ENCODE measurements at places on chromosomes 3 and 15. TPM values are rescaled to one million over a fixed set of nuclear protein-coding genes. Genes with fewer than 3 reads are reported as not detected.

The SPTBN5 gene
- 1.1 TPM for total RNA-seq

The AP3B2 gene
- 0.24 TPM for total RNA-seq

The SAMMSON gene
- not detected for total RNA-seq

- no peak for DNase-seq
Observed at GRCh38 chr3:30035935-30036567, 570.4 kb upstream of the TGFBR2 start.

DNA sequence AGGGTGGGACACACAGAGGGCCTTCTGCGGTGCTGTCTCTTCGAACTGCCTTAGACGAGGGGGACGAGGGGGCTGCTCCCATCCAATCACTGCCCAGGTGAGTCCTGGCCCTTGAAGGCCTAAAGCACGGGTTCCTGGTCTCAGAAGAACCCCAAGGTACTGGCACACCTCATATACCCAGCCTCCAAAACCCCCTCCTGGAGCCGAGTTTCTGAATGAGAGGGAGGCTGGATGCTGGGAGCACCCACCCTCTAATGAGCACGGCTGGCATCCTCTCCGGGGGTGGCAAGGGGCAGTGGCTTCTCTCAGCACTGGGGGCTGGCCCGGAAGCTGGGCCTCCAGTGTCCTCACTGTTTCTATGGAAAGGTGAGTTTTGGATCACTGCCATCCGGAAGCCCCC, 165.6 kb downstream of the LRRK1 start:
- DNase-seq: no peak

GRCh38 chr3:65778968-65779367, 259.8 kb downstream of the MAGI1 start:
- peak; percentile 32 for DNase-seq

DNA sequence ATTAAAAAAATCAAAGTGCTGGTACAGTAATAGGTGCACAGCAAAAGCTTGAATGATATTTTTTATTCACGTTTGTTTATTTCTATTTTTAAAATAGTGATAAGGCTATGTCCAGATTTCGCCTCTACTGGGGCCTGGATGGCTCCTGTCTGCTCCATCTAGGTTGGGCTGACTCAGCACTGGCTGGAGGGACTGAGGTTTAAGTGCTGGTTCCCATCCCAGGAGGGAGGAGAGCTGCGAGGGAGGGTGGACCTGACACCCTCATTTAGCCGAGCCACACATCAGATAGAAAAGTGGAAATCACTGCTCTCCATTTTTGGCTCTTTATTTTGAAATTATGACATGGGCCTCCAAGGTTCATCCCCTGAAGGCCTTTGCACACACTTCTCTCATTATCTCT, 95.4 kb upstream of the AGBL1 start:
- DNase-seq: no peak

DNA sequence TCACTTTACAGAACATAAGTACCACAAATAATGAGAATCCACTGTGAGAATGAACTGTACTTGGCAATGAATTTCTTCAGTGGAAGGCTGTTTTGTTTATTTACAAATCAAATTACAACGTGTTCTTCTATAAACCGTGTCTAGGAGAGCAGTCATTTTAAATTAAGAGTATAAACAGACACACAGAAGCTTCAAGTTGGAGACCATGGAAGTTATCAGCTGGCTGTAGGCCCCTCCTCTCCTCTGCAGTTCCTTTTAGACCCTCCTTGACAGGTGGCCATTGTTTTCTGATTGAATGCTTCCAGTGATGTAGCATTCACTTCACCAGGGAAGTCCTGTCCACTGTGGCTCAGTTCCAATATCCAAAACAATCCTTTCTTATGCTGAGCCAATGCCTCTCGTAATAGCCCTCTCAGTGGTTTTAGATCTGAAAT, 7.3 kb upstream of the MAPK6 start:
- no peak for DNase-seq

DNA sequence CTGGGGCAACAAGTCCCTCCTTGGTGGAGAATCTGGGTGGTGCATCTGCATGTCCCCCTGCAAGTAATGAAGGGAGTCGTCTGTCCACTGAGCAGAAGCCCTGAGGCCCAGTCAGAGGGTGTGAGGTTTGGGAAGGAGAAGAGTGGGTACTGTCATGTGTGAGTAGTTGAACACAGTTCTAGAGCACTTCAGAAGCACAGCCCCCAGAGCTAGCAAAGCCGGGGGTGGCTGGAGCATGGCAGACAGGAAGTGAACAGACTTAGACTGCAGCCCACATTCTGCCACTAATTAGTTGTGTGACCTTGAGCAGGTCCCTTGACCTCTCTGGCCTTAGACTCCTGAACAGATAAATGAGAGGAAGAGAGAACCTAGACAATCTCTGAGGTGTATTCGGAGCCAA, 207.6 kb downstream of the UACA start:
- DNase-seq: no peak

DNA sequence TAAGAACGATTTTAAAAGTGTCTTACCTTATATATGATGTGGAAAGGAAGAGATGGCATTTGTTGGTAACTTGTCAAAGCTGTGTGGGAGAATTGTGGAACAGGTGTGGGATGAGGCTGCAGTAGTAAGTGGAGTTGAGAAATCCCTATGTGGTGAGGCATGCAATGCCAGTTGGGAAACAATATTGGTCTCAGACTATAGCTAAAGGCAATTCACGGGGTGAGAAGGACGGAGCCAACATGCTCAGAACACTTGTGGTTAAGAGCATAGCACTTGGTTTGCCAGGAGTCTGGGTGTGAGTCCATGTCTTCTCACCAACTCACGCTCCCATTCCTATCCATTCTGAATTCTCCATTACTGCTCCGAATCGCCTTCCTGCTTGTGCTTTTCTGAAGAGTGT, 615.6 kb upstream of the ADAMTS9 start:
- DNase-seq: no peak

DNA sequence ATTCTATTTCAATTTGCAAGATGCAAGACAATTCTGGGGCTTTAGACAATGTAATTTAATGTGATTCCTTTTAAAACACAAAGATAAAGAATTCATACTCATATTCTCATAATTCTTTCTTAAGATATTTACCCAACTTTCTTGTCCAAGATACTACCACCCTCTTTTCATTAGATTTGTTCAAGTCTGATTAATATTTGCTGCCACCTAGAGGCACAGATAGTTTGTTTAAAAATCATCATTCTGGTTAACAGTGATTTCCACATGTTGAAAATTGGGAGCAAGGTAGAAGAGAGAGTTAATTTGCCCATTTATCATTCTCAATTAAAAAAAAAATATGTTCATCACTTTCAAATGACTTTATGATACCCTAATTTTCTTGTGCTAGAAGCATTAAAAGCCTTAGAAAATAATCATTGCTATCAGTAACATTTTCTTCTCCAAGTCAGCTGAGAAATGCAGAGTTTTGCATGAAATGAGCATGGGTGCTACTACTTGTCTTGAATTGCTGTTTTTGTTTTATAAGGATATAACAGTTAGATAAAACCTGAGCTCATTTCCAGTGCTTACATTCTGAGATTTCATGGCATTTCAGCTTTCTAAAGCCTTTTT, 11.6 kb downstream of the TAMM41 start:
- no peak for DNase-seq

DNA sequence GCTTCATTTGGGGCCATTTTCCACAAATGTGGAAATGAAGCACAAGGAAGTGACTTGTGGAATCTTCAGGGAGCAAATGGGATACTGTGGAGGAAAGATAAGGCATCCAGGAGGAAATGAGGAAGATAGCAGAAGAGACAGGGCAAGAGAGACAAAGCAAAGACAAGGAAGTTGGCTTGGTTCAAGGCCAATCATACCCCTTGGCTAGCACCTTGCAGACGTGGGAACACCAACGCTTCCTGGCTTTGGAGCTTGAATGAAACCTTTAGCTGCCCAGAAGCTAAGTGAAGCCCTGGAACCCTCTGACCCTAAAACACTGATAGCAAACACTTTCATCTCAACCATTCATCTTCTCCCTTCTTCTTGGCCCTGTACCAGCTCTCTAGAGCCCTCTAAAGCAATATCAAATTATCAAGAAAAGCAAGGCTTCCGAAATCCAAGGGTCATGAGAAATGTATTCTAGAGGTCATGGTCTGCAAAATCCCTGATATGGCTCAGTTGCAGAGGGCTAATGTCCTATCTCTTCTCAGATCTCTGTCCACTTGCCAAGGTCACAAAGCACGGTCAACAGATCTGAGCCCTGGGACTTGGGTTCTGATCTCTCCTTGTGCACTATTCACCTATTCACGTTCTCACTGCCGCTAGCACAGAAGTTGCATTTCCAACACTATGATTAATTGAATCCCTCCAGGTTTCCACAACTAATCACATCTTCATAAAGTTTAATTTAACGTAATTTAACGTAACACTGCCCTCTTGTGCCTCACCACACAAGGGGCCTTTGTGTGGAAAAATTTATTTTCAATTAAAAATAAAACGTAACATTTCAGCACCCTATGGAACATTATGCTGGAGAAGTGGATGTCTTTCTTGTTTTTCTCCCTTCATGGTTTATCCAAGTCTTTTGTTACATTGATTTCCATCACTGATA, 557.6 kb upstream of the ADAMTS9 start:
- DNase-seq: no peak

DNA sequence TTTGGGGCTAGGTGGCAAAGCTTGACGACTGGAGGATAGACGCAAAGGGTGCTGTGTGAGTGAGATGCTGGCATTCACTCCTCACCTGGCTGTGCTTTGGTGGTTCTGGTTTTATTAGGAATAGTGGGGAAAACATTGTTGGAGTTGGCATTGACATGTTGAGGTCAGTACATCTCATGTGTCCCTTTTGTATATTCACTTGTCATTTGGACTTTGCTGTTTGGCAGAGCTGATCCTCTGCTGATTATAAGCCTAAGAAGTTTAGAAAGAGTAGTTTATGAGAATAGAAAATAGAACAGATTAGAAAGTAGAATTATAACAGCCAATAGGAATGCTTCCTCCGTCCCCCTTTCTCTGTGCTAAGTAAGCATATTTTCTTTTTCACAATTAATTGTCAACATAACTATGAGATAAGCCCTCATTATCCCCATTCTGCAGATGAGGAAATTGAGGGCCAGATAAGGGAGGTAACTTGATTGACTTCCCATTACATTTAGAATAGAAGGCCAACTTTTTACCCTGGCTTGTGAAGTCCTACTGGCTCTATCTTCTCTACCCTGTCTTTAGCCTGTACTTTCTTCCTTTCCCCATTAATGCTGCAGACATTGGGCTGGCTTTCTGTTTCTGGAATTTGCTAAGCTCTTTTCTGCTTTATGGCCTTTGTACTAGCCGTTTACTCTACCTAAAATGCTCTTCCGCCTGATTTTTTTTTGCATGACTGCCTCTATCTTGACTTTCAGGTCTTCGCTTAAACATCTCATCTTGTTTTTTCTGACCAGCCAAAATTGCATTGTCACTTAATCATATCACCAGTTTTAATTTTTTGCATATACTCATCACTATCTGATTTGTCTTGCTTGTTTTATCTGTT, 12.8 kb downstream of the ITPR1 start:
- no peak for DNase-seq

DNA sequence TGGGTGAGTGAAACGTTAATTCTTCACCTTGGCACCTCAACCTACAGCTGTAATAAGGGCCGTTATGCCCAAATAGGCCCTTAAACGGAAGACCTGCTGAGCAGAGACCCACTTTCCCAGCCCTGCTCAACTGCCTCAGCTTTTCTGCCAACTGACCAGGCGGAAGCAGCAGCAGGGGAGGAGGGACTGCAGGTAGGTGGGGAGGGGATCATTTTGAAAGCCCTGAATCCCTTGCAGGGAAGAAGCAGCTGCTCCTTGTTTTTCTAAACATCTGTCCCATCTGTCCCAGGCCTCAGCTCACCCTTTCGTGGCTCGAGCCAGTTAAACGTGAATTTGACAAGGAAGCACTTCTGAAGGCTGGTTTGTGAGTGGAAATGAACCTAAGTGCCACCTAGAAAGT, 978 bp upstream of the CMC1 start:
- DNase-seq: no peak

DNA sequence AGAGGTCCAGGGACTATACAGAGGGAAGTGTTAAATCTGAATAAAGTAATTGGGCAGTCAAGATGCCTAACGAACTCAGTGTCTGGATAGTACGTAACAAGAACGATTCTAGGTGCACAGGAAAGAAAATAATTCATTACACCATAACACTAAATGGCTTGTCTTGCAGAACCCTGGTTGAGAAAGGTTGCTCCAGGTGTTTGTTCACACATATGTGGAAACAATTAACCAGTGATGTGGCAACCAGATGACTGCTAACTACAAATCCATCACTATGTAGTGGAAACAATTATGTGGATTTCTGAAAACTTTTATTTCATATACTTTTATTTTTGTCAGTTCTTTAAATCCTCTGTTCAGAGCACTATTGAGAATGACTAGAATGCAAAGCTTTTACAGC, 10.4 kb upstream of the HDC start:
- DNase-seq: no peak
